Stimulated activated CD8-positive, alpha-beta memory T cell treated with anti-CD3 and anti-CD28 coated beads, Interleukin-4, amount 100 ng/mL, for 48 hours (primary cell): ENCODE measurements at places on chromosomes 4 and X.
A peak's percentile ranks its signal among the peaks of the same experiment; 100 is the strongest.

GRCh38 chrX:119541188-119541587 lies 24.0 kb downstream of the STEEP1 start:
- DNase-seq: no peak

DNA sequence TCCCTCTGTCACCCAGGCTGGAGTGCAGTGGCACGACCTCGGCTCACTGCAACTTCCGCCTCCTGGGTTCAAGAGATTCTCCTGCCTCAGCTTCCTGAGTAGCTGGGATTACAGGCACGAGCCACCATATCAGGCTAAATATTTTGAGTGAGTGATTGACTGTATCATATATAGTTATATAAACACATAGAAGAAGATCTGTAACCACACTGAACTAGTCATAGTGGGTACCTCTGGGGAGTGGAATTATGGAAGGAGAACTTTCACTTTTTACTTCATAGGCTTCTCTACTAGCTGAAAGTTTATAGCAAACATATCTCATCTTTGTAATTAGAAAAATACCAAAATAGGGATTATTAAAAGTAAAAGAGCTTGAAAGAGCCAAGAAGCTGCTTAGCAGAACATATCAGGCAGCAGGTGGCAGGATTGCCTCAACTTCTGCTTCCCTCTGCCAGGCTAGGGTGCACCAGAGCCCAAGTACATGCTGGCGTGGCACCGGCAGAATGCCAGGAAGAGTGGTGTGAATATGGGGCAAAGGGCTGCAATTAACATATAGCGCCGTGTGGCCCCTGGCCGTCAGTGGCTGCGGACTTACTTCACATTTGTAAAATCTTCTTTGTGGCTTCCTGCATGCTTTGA lies 39.5 kb upstream of the CD40LG start:
- peak; percentile 56 for DNase-seq

DNA sequence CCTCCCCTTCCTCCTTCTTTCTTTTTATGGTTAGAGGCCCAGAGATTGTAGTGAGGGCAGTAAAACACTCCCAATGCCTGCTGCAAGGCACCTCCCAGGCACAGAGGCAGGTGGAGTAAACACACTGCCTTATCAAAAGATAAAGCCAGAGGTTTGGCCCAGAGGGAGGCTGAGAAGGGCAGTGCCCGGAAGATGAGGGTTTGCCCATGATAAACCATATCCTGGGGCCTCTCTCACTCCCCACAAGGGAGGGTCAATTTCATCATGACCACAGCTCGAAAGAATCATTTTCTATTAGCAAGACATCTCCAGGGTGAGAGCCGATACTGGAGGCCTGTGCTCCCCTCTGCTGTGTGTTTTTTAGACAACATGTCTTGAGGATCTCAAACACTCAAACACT lies 98.5 kb upstream of the FAM9C start:
- DNase-seq: no peak

GRCh38 chrX:44937606-44938005 lies 64.6 kb downstream of the KDM6A start:
- no peak for DNase-seq

- no peak for DNase-seq
Observed at GRCh38 chr4:185357211-185357610, 38.5 kb downstream of the LRP2BP start.

DNA sequence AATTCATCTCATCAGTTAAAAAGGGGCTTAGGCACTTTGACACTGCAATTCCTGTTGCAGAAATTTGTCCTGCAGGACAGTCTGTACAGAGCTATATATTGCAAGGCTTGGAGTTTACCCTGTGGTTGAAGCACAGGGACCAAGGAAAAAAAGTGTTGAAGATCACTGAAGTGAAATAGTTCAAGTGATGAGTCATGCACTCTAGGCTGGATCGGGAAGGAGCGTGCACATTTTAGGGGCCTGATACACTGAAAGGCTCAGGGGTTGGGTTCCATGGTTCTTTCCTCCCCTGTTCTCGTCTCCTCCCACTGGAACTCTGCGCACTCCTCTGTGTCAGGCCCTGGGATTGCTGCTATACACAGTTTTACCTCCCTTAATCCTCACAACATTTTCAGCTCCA lies 104.9 kb upstream of the ARMCX2 start:
- no peak for DNase-seq

DNA sequence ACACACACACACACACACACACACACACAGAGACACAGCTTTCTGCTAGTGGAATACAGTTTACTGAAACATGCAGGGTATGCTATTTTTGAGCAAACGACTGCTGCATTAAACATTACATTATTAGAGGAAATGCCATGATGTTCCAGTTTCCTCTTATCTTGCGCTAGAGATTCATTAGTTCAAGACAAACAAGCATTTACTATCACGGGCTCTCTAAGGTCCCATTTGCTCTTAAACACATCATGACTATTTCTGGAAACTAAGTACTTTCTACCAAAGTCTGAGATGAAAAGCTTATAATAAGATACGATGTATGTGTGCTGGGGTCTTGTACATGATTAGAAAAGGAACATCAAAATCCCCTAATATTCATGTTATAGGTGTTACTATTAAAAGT lies 48.8 kb downstream of the RPS3A start:
- DNase-seq: no peak

GRCh38 chrX:110428144-110428543 lies 69.5 kb downstream of the RTL9 start:
- DNase-seq: no peak

DNA sequence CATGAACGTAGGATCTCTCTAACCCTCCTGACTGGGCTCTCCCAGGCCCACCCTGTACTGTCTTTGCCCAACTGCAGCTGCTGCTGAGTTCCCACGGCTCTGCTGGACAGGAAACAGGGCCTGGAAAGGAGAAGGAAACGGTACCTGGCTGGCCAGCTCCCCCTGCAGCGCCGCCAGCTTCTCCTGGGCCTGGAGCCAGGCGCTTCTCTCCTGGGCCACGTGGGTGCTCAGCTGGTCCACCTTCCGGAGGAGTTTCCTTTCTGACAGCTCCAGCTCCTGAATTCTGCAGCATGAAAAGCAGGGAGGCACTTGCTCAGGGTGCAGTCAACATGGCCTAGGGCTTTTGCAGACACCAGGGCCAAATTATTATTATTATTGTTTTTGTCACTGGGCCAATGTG lies 6.5 kb downstream of the C4orf50 start:
- DNase-seq: no peak

GRCh38 chrX:44227991-44228390 lies 115.5 kb downstream of the EFHC2 start:
- DNase-seq: no peak

- no peak for DNase-seq
Observed at GRCh38 chr4:55920571-55920970, 28.2 kb upstream of the CEP135 start.

- DNase-seq: no peak
Observed at GRCh38 chr4:110610620-110610939, 12.3 kb downstream of the PITX2 start.

DNA sequence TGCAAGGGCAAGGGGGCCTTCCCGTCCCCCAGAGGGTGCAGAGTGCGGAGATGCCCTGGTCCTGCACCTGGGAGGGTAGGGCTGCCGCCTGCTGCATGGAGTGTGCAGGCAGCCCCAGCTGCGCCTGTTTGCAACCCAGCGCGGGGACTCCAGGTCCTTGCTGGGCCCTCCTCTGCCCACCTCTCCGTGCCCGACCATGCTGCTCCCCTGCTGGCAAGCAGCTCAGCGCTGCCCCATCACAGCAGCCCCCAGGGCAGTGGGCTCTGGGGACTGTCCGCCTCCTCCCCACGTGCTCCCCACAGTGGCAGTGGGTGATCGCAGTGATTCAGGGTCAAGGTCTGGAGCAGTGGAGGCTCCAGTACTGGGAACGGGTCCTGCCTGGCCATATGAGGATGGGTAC lies 5.0 kb upstream of the FBXW7 start:
- no peak for DNase-seq

DNA sequence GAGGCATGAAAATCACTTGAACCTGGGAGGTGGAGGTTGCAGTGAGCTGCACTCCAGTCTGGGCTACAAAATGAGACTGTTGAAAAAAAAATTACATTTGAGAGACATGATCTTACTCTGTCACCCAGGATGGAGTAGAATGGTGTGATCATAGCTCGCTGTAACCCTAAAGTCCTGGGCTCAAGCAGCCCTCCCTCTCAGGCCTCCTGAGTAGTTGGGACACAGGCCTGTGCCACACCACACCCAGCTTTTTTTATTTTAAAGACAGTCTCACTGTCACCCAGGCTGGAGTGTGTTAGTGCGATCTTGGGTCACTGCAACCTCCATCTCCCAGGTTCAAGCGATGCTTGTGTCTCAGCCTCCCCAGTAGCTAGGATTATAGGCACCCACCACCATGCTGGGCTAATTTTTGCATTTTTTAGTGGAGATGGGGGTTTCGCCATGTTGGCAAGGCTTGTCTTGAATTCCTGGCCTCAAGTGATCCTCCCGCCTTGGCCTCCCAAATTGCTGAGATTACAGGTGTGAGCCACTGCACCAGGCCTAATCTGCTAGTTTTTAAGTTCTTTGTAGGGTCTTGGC lies 6.1 kb downstream of the RPS3A start:
- DNase-seq: no peak

DNA sequence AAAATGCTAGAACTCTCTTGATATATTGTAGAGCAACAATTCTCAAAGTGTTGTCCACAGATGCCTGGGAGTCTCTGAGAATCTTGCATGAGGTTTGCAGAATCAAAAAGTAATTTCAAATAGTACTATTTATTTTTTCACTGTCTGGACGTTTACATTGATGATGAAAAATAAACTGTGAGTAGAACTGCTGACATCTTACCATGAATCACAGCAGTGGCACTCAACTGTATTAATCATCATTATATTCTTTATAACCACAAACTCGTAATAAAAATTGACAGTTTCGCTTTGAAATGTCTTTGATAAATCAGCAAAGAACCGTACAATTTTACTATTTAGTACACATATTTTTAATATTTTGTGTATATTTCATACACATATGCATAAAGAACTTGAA lies 94.5 kb downstream of the NAF1 start:
- DNase-seq: no peak

GRCh38 chr4:96352051-96352517 lies 512.2 kb downstream of the PDHA2 start:
- DNase-seq: peak; percentile 23

DNA sequence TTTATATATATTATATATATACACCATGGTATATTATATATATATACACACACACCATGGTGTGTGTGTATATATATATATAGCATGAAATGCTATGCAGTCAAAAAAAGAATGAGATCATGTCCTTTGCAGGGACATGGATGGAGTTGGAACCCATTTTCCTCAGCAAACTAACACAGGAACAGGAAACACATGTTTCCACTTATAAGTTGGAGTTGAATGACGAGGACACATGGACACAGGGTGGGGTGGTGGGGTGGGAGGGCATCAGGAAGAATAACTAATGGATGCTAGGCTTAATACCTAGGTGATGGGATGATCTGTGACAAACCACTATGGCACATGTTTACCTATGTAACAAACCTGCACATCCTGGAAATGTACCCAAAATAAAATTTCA lies 293.6 kb upstream of the NDST3 start:
- DNase-seq: no peak

- no peak for DNase-seq
Observed at GRCh38 chrX:31811106-31811505, 739.3 kb upstream of the FTHL17 start.

DNA sequence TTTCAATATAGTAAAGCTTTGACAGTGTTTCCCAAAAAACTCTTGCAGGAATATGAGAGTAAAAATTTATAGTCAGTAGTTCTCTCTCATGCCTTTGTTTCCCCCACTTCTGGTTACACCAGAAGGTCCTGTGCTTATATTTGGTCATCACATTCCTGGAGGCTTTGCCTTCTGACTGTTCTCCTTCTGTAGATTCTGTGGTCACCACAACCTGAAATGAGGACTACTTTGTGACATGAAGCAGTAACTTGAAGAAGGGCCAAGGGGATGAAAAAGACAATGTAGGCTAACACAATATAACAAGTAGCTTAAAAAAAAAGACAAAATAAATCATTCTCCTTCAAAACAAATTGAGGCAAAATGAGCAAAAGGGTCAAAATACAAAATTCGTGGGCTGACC lies 366.2 kb upstream of the NR3C2 start:
- DNase-seq: no peak

DNA sequence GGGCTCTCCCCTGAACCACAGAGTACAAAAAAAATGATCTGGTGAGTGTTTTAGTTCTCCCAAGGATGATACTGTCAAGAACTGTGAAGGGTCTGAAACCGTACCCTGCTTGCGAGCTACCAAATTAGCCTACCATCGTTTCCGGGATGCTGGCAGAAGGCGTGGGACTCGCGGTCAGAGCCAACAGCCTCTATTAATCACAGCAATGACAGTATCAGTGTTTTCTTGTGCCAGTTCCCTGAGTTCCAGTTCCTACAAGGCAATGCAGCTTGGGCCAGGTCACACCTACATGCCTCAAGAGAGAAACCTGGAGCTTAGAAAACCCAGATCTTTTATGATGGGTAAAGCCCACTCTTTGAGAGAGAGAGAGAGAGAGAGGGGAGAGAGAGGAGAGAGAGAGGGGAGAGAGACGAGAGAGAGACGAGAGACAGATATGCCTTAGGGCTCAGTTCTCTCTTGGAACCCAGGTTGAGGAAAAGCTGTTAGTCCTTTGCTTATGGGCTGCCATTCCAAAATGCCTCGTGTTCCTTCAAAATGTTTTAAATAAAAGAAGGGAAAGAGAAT lies 327.8 kb downstream of the ARHGAP10 start:
- no peak for DNase-seq

- no peak for DNase-seq
Observed at GRCh38 chrX:84199688-84200087, 11.7 kb upstream of the RPS6KA6 start.

DNA sequence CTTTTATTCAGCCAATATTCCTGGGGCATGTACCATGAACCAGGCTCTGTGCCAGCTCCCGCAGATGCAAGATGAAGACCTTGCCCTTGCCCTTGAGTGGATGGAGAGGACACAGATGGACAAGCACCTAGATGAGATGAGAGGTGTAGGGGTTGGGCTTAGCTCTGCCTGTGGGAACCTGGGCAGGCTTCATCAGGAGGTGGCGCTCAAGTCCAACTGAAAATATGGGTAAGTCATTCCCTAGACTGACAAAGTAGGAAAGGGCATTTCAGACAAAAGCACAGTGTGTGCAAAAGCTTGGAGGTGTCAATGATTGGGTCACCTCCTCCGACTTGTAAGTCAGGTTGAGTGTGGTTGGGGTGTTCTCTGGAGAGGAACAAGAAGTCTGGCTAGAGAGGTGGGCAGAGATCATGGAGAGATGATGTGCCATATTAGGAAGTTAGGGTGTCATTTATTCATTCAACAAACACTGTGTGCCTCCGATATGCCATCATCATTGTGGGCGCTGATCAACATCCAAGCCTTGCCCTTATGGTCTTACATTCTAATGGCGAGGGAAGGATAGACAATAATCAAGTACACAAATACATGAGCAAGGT lies 64.6 kb downstream of the ANAPC4 start:
- DNase-seq: peak; percentile 42
